A549 (cell line): ENCODE measurements at places on chromosomes 7 and 10.

GRCh38 chr7:124449896-124450295 lies 315.7 kb downstream of the GPR37 start:
- DNase-seq, result no peak

DNA sequence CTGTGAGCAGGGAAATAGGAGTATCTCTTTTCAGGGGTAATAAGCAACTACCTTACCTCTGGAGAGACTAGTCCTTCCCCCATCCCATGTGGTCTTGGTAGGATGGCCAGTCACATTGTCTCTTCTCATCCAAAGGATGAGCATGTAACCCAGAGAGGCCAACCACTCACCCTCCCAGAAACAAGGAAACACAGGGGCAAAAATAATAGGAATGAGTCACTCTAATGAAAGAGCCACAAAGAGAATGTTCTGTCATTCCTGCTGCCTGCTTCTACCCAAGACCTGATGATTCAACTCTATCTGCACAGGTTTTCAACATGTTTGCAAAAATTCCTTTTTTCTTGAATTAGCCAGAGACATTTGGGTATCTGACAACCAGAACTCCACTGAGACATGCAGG lies 99.3 kb upstream of the NFE2L3 start:
- peak; percentile 19 for DNase-seq

GRCh38 chr10:48533951-48534720 lies 70.7 kb downstream of the ARHGAP22 start:
- DNase-seq, result no peak

DNA sequence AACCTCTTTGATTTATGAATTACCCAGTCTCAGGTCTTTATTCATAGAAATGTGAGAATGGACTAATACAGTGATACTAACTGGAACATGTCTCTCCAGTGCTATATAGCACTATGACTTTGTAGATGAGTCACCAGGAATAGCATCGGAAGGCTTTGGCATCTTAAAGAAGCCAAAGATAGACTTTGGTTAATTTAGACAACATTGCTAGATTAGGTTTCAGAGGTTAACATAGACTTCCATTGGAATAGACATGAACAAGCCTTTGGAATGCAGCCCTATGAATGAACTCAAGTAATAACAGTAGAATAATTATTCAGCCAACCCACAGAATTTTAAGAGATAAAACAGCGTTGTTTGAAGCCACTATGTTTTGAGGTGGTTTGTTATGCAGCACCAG lies 169.2 kb downstream of the HGF start:
- DNase-seq, result no peak

DNA sequence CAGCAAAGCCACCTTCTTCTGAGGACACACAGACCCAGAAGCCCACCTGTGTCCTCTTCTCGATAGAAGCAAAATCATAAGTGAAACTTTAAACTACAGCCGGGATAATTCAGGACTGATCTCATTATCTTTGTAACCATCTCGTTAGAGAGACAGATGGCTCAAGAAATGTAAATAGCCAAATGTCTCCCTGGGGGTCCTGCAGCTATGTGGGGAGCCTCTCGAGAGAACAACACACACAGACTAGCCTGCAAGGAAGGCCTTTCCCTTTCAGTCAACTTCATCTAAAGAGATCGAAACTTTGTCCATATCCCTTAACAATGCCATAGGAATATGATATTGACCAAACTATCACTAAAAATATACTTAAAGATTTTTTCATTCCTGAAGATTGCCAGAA lies 93.5 kb downstream of the VWC2 start:
- DNase-seq, result no peak
